ENCODE measurements at places on chromosomes 6 and 20.

- no peak for DNase-seq
Measured at GRCh38 chr20:6339176-6339575, 216.3 kb upstream of the FERMT1 start.

GRCh38 chr6:90350689-90351554, 54.3 kb upstream of the BACH2 start:
- no peak for DNase-seq

DNA sequence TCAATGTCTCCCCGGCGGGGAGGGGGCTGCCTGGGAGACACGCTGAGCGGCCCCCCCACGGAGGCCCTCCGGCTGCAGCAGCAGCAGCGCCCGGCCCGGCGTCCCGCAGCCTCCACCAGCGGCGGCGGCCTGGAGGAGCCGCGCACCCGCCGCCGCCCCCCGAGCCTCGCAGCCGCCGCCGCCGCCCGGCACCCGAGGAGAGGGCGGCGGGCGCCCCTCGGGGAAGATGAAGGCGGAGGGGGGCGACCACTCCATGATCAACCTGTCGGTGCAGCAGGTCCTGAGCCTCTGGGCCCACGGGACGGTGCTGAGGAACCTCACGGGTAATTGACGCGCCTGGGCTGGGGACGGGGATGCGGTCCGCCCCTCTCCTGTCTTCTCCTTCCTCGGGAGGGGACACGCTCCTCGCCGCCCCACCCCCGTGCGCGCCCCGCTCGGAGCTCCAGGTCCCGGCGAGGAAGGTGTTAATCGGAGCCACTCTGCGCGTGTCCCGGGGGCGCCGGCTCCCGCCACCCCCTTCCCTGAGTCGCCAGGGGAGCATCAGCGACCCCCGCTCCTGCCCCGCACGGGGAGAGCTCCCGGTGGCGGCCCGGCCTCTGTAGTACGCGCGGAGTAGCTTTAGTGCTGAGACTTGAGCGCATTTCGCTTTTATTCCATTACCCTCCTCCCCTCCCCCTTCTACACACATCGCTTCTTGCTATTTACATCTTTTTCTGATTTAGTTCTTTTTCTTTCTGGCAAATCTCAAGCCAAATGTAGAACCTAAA, 686 bp downstream of the TMEM170B start:
- DNase-seq, result peak; percentile 1

DNA sequence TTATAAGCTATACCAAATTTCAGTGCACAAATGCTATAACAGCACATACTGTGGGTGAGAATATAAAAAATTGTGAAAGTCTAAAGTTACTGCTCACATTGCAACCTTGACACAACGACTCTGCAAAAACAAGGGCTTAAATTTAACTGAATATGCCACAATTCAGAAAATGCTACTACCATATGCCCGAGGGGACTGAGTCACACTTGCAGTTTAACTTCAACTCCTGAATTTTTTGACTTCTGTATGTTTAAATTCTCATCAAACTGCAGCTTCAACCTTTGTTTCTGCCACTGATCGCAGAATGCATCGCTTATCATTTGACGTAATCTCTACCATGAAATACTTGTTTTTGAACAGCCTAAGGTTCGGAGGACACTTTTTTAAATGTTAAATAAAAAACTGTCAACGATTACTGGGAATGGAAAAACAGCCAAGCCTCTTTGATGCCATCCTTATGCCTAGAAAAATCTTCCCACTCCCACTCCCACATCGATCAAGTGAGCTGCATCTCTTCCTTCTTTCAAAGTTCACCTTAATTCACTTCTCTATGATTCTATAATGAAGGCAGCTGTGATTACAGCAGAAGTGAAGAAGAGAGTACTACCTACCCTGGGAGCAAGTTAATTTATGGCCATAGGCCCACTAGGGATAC, 136.5 kb downstream of the ATXN1 start:
- DNase-seq, result no peak

GRCh38 chr6:144534180-144534579, 249.0 kb downstream of the UTRN start:
- no peak for DNase-seq

- no peak for DNase-seq
Measured at GRCh38 chr6:110878751-110879522, 4.4 kb downstream of the AMD1 start.

GRCh38 chr6:53258076-53258773, 90.5 kb downstream of the ELOVL5 start:
- no peak for DNase-seq

DNA sequence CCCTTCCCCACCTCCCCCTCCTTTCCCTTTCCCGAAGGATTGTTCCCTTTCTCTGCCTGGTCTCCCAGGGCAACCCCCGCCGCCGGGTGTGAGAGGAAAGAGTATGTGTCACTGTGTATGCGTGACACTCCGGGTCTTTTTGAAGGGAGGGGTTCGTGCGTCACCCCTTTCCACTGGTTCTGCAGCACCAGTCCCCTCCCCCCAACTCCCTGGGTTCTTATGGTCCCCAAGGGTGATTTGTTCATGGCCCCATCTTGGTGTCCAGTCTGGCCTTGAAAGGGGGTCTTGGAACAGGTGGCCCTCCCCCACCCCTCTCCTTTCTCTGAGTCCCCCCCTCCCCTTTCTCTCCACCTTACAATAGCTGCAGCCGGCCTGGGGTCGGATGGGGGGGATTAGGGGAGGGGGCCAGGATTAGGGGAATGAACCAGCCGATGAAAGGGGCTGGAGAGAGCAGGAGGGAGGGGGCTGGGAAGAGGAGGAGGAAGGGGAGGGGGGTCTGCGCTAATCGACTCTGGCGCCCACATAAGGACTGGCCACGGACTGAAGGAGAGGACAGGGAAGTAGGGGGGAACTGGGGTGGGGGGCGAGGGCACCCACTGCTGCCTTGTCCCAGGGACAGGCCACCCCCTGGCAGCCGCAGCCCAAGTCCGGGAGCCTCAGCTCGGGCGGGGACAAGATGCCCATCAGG, 1.3 kb upstream of the RING1 start:
- DNase-seq, result no peak

DNA sequence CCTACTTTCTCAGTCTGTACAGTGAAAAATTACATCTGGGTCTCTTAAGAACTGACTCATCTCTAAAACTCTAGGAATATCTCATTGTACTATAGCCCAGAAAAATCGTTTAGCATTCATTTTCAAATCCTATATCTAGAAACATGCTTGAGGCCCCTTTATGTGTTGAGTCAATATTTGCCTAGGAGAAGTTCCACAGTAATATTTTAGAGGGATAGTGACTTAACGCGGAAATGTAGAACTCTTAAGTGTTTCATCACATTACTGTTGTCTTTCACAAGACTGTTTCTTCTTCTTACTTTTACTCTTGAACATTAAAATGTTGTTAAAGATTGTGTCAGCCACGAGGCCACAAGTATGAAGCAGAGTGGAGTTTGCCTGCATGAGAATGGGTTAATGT, 23.0 kb upstream of the MYLIP start:
- DNase-seq, result no peak

DNA sequence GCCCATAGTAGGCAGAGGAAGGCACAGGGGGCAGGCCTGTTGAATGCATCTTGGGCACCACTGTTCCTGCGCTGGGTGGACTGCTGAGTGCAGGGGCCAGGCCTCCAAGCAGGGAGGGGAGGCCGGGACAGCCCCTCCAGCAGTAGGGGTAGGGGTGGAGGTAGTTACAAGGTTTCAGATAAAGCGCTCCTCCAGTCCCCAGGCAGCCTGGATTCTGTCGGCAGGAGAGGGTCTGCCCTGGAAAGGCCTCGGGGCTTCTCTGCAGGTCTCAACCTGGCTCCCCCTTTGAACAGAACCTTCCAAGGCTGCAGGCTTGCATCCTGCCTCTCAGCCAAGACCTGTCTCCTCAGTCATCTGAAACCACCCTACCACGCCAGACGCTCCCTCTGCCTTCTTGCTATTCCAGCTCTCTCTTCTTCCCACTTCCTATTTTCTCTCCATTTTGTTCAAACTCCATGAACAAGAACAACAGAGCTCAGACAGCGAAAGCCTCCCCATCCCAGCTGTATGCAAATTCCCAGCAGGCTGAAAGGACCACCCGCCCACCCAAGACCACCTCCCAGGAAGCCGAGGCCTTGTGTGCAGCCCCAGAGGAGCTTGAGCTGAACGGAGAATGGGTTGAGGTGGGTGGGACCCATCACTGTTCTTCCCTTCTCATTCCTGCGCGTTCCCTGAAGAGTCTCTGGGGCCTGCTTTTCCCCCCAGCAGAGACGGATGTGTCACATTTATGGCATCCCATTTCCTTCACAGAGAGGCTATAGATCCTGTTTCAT, 1.4 kb downstream of the MLN start:
- no peak for DNase-seq

DNA sequence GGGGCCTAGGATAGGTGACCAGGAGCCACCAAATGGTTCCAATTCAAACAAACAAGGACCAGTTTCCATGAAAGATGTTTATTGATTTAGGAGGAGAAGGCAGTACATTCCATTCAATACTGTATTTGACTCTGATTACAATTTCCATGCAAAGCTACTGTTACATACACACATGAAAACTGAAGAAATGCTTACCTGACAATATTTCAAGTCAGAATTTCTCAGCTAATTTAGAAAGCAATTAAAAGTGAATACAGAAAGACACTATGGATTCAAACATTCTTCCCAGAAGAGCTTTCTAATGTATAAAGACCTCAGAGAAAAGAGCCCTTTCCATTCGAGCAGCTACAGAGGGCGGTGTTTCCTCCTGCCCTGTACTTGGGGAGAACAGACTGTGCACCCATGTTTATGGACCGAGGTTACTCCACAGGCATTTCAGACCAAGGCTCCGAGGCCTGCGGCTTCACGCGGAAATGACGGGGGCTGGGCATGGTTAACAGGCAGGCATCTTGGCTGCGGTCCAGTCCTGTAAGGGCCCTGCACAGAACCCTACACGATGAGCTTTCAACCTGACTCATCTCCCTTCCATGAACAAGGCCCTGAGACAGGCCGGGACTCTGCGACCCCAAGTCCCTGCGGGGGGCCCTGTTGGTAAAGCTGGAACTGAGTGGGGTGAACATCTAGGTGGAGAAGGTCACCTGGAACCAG, 25.7 kb upstream of the TCFL5 start:
- peak; percentile 32 for DNase-seq

DNA sequence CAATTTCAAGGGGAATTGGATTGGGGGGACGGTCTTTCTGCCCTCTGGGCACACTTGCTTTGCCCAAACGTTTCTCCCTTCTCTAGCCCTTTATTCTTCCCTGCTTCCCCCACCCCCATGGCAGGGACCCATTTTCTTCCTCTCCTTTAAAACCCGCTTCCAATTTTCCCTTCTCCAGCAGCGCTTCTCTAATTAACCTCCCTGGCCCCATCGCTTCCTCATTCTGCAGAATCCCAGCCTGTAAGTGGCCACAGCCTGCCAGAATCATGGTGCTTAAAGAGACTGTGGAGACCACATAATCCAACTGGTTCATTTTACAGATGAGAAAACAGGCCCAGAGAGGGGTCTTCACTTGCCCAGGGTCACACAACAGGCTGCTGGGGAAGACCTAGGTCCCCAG, 61.4 kb downstream of the CPNE5 start:
- DNase-seq, result no peak

- peak; percentile 32 for DNase-seq
Measured at GRCh38 chr6:32972353-32973143, 4.2 kb downstream of the BRD2 start.

GRCh38 chr6:163354761-163355425, 59.6 kb upstream of the QKI start:
- no peak for DNase-seq

- DNase-seq, result no peak
Measured at GRCh38 chr6:87261534-87261933, 60.9 kb upstream of the SMIM8 start.

DNA sequence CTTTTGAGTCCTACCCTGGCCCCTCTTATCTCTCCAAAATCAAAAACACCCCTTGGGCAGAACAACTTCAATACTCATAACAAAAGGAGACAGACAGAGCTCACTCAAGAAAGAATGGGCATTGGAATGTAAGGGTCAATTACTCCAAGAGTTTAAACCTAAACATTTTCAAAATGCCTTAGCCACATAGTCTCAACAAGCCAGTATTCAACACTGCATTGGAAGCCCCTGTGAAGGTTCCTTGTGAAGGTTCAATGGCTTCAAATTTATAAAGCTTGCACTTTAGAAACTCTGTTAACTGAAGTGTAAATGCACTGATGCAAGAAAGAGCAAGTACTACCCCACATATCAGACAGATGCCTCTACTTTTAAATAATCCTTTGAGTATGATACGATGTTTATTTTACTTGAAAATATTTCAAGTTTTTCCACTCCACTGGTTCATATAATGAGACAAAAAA, 139.1 kb upstream of the LAMP5 start:
- DNase-seq, result no peak

DNA sequence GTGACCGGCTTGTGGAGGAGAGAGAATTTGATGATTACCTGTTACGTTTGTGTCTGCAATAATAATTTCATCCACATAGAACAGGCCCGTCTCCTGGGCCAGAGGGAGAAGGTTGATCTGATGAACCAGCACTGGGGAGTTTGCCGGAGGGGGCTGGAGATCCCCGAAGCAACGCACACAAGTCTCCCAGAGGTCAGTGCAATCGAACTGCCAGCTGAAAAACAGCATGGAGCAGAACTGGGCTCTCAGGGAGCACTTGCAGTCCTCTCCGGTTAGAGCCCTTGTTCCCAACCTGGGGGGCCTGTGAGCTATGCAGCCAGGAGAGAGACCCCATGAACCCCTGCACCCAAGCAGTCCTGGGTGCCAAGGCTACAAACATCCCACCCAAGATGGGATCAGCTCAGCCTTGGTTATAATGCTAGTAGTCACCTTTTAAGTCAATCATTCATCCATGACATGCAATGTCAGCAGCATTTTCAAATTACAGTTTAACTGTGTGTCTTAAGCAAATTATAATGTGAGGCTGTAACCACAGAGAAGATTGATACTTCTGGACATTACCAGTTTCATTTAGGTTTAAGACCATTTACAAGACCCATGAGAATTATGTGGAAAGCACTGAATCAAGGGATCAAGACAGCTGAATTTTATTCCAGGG, 34.2 kb downstream of the PKHD1 start:
- no peak for DNase-seq

DNA sequence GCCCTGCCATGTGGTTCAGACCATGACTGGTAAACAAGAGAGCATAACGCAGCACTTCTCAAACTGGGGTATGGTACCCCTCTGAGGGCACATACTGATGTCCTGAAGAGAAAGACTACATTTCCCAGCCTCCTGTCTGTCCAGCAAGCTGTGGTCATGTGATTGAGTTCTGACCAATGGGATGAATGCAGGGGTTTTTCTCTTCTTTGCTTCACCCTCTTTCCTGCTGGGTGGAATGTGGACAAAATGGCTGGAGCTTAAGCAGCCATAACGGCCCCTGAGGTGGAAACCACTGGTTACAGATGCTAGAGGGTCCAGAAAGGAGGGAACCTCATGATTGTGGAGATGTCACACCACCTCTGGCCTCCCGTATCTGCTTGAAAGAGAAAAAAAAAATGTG, 19.4 kb upstream of the KCNB1 start:
- no peak for DNase-seq

DNA sequence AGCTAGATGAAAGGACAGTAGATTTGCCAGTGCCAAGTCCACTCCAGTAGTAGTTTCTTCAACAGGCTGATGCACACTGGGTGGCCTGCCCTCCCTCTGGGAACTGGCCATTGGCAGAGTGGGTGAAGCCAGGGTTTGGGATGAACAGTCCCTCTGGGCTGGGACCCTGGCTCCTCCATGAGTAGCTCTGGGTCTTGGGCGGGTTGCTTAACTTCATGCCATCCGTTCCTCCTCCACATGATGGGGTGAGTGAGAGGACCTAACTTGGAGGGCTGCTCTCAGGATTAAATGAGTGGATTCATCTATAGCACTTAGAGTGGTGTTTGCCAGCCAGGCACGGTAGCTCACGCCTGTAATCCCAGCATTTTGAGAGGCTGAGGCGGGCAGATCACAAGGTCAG, 47.2 kb downstream of the PLAGL2 start:
- DNase-seq, result no peak

- DNase-seq, result no peak
Measured at GRCh38 chr6:86619428-86619827, 317.9 kb upstream of the HTR1E start.

Data from stimulated activated CD8-positive, alpha-beta memory T cell treated with anti-CD3 and anti-CD28 coated beads, Interleukin-15, amount 100 ng/mL, for 48 hours (primary cell).